ENCODE measurements at places on chromosomes 12 and 14.

DNA sequence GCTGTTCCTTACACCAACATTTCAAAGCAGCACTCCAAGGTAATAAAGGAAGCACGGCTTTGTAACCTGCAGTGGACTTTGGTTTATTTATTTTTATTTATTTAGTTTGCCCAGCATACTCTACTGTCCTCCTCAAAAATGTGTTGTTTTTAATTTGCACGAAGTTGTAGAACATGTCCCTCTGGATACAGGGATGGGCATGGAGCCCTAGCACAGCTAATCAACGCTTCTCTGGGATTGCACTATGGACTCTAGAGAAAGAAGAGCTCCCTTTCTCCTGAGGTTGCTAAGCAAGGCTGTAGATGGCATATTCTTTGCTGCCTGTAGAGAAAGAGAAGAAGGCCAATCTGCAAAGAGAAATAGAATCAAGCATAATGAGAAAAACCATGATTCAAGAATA lies 5.9 kb upstream of the ANAPC5 start:
- DNase-seq: no peak

DNA sequence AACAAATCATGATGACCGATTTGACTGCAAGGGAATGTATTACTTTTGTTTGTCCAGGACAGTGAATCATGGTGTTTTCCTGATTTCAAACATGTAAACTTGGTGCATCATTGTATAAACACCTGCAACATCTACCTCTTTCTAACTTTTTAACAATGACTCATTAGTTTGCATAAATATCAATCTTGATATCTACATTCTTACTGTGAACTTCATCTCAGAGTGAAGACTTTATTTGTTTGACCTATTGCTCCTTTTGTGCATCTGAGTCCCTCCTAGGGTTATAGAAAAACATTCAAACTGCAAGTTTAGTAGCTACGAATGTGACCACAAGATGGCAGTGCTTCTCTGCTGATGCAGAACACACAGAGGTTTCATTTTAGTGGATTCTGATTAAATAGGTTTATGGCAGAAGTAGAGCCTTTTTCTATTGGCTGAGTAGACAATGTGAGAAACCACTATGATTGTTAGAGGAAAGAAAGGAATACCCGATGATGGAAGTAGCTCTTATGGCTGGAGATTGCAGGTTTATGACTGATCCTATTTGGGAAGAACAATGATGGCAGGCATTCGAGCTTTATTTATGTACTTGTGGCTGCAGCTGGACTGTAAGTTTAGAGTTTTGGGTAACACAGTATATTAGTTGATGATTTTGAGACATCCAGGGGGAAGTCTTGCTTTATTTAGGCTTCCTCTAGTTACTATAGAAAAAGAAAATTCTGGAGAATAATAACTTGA lies 244.2 kb upstream of the OR4E1 start:
- peak; percentile 15 for DNase-seq

GRCh38 chr12:61646639-61647038 lies 613.6 kb upstream of the USP15 start:
- no peak for DNase-seq

- no peak for DNase-seq
These were observed 281.0 kb upstream of the RGS6 start for GRCh38 chr14:71651228-71651627.

DNA sequence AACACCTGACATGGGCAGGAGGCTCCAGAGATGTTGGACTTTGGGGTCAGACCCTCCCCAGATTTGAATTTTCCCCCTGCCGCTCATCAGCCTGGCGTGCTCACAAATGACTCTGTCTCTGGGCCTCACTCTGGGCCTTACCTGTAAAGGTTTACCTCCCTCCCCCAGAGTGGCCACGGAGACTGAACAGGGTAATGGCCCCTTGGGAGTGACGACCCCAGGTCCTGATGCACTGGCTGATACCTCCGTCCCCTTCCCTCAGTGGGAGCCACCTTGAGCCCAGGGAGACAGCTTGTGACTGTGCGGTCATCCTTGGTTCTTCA lies 7.0 kb downstream of the SLC25A29 start:
- DNase-seq: no peak

Measured in stimulated activated CD8-positive, alpha-beta memory T cell treated with anti-CD3 and anti-CD28 coated beads, Interleukin-4, amount 100 ng/mL, for 4 hours (primary cell).